ENCODE measurements at places on chromosomes 3 and 15.

DNA sequence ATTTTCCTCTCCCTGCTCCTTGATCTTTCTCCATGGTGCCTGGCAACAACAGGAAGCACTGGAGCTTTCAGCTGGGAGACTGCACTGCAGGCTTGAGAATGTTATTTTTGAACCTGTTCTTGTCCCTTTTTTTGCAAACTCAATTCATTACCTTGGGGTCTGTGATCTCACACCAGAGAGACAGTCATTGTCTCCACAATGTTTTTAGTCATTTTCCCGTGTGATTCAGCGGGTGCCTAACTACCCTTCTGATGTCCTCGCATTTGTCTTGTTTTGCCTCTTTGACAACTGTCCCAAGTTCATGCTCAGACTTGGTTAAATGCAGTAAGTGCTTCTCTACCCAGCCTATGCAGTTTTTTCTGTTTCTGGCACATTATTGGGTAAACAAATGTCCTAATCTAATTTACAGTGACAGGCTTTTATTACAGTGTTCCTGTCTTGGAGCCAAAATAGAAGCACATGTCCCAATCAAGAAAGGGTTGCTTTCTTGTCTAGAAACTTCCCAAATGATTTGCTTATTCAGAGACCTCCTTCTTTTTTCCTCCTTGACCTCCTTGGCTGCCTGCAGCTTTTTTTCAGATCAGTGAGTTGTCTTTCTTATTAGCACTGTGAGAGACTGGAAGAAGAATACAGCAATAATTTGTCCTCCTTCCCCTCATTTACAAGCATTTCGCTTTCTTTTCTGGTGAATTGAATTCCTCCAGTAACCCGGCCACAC is 162.4 kb downstream of the NSUN3 start:
- DNase-seq, result no peak

GRCh38 chr3:157089455-157090221 is 70.3 kb downstream of the CCNL1 start:
- DNase-seq, result peak; percentile 80

- DNase-seq, result no peak
Observed at GRCh38 chr3:55661141-55661540, 174.0 kb upstream of the WNT5A start.

GRCh38 chr3:55203006-55203405 is 275.1 kb upstream of the LRTM1 start:
- no peak for DNase-seq

DNA sequence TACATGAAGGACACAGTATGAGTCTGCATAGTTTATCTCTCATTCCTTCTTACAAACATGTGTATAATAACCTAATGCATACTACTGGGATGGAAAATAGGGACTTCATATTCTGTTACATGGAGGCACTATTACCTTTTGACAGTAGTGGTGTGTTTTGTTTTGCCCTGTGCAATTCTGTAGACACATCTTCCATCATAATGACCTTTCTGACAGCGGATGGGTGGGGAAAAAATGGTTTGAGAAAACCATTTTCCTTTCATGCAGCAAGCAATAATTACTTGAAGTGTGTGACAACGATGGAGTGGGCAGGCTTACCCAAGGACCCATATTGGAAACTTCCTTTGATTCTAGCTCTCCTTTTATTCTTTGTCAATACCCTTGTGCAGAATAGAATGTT is 153.6 kb upstream of the ONECUT1 start:
- DNase-seq, result no peak

- DNase-seq, result no peak
Observed at GRCh38 chr3:161372321-161373260, 1.3 kb upstream of the SPTSSB start.

DNA sequence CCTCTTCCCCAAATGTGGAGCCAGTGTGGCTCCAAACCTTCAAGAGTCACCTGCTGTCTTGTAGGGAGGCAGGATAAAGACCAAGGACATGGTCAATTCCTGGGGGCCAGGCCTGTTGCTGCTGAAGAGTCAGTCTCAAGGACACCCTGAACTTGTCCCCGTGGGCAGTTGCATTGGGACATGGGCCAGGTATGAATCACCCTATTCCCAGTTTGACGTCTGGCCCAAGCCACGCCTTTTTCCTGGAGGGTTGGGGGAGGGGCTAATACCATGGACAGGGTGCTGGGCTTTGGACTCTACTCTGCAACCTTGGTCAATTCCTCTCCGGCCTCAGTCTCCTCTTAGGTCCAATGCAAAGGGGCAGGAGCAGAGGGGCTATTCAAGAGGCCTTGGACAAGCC is 10.4 kb downstream of the ATP2B2 start:
- DNase-seq, result no peak

GRCh38 chr15:98981851-98982722 is 25.5 kb downstream of the PGPEP1L start:
- DNase-seq, result no peak

DNA sequence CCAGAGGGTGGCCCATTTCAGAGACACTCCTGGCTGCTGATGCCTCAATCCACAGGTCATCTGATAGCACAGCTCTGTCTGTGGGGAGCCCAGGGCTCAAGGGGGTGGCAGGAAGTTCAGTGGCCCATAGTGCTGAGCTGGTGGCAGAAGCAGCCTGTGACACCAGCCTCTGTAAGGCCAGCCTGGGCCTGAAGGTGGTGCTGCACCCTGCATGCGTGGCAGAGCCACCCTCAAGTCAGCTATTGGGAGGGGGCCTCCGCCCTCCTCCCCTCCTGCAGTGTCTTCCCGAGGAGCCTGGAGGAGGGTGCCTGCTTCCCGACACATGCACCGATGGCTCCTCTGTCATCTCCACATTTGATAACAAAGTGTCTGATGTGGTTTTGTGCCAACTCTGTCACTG is 3.0 kb downstream of the PLA1A start:
- peak; percentile 37 for DNase-seq

DNA sequence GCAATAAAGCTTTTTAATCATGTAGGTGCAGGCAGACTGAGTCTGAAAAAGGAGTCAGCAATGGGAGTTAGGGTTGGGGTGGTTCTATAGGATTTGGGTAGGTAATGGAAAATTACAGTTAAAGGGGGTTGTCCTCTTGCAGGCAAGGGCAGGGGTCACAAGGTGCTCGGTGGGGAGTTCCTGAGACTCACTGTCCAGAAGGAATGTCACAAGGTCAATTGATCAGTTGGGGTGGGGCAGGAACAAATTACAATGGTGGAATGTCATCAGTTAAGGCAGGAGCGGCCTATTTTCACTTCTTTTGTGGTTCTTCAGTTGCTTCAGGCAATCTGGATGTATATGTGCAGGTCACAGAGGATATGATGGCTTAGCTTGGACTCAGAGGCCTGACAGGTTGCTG is 13.9 kb downstream of the CCR5AS start:
- no peak for DNase-seq

DNA sequence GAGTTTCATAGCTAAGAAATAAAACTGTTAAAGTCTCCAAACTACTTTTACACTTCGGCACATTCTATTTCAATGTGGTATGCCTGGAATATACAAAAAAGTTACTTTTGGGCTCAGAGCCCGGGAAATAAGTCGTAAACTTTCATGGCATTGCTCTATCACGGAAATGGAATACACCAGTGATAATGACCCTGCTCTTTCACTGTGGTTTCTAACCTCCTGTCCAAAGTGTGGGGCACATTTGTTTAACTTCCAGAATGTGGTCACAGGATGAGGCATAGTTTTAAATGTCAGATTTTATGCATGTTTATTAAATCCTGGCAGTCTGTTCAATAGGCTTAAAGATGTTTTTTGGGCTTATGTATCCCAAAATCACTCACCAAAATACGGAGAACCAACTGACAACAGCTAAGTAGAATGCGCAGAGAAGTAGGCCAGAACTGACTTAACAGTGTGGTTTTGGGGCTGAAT is 5.1 kb downstream of the CXCR6 start:
- no peak for DNase-seq

GRCh38 chr3:94904156-94904674 is 841.4 kb downstream of the NSUN3 start:
- no peak for DNase-seq
